ENCODE measurements at places on chromosomes 1 and 21.

DNA sequence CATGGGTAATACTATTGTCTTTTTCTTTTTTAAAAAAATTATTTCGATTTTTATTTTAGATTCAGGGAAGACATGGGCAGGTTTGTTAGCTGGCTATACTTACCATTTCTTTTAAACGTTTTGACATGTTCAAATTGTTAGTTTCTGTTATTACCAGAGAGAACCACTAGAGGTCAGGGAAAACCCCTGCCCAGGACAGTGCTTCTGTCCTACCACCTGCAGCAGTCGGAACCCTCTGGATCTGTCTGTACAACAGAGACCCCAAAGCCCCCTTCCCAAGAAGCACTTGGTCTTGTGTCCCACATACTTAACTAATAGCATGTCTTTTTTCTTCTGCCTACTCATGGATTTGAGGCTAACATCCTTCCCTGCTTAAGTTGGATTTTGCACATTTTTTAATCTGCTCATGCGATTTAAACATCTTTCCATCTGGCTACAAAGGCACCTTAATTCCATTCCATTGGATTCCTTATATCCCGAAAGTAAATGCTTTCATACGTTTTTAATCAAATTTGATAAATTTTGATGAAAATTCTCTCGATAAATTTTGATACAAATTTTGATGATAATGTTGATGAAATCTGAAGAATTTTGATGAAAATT is 10.0 kb upstream of the C1orf115 start:
- DNase-seq: no peak

DNA sequence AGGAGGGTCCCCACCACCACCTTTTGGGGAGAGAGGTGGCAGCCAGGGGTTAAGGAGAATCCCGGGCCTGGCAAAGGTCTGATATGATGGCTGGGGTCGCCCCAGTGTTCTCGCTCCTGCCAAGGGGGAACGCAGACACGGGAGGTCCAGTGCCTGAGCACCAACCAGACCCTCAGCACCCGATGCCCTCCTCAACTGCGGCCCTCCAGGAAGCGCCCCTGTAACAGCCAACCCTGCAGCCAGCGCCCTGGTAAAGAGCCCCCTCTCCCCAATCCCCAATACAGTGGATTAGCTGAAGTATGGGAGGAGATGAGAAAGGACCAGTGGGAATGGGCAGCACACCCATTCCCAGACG is 10.4 kb downstream of the ADAMTSL4 start:
- DNase-seq: no peak

- no peak for DNase-seq
Measured at GRCh38 chr1:28147264-28148094, 29.0 kb downstream of the PTAFR start.

- no peak for DNase-seq
Measured at GRCh38 chr21:19540287-19540686, 1136.7 kb upstream of the TMPRSS15 start.

GRCh38 chr1:118984722-118985639 is 3.2 kb downstream of the TBX15 start:
- DNase-seq: no peak

- DNase-seq: no peak
Measured at GRCh38 chr1:231355171-231355570, 17.1 kb downstream of the SPRTN start.

DNA sequence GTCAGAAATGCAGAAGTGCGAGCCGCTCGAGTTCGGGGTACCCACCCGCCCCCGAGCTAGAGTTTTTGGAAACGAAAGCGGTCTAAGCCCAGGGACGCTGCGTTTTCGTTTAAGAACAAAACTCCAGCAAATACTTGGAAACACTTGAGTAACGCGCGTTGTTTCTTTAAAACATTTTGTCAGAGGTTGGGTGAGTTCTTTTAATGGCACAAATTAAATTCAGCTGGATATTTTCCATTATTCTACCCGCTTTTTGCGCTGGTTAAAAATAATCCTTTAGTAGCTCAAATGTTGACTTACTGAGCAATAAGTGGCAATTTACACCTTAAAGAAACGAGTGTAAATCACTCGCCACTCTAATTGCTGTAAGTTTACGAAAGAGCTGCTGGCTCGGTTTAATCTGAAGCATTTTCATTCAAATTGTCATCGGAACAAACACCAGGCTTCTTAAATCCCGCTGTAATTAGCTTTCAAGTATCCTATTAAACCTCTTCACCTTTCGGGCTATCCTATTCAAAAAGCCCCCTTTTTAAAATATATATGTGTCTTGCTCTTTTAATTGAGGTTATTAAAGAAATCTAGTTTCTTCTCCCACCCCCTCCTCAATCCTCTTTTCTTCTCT is 1.5 kb downstream of the LHX8 start:
- DNase-seq: no peak

GRCh38 chr1:5720484-5720883 is 271.7 kb downstream of the NPHP4 start:
- DNase-seq: no peak

DNA sequence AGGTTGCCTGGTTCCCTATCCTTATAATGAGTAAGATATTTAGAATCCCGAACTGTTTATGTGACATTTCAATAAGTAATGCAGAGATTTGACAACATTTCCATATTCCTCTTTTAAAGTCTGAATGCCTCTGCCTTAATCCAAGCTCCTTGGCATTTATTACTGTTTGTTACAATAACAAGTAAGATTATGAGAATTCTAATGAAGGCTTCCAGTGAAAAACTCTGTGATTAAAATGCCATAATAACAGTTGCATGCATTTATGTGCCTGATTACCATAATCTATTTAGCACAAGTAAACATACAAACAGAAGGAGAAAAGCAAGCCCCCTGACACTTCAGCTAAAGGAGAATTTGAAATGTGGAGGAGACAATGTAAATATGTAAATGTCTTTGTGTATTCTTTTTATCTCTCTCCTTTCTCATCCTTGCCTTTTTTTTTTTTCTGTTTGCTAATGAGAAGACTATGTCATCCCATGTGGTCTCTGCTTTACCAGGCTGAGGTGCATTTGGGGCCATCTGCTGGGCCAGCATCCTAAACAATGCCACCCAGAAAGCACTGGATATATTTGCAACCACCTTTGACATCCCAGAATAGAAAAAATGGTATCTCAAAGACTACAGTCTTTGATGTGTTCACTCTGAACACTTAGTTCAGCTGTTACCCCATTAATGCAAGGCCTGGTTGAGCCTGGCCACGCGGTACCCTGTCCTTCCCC is 17.2 kb upstream of the OLIG2 start:
- no peak for DNase-seq

DNA sequence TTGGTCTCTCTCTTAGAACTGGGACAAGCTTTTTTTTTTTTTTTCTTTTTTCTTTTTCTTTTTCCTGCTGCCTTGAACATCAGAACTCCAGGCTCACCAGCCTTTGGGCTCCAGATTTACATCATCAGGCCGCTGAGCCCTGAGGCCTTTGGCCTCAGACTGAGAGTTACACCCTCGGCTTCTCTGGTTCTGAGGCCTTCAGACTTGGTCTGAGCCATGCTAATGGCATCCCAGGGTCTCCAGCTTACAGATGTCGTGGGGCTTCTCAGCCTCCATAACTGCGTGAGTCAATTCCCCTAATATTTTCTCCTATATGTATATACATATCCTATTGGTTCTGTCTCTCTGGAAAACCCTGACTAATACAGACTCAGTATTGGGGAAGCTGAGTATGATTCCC is 36.5 kb upstream of the RC3H1 start:
- no peak for DNase-seq

GRCh38 chr1:195241066-195241465 is 1367.2 kb downstream of the KCNT2 start:
- no peak for DNase-seq

GRCh38 chr1:170562646-170563338 is 30.8 kb downstream of the GORAB start:
- DNase-seq: no peak

DNA sequence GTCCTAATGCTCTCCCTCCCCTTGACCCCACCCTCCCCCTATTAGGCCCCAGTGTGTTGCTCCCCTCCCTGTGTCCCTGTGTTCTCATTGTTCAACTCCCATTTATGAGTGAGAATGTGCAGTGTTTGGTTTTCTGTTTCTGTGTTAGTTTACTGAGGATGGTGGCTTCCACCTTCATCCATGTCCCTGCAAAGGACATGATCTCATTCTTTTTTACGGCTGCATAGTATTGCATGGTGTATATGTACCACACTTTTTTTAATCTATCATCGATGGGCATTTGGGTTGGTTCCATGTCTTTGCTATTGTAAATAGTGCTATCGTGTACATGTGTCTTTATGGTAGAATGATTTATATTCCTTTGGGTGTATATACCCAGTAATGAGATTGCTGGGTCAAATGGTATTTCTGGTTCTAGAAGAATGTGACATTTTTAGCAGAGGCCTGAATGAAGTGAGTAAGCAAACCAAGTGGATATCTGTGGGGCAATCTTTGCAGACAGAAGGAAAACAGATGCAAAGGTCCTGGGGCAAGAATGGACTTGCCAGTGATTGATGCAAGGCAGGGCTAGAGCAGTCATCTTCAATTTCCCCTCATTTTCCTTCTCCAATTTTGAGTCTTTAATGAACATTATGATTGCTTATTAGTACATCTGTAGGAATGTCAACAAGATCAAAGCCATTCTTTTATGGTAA is 50.2 kb downstream of the UBE4B start:
- no peak for DNase-seq

- no peak for DNase-seq
Measured at GRCh38 chr1:197917805-197918651, 856 bp downstream of the LHX9 start.

GRCh38 chr1:19438516-19439195 is 46.7 kb downstream of the CAPZB start:
- DNase-seq: no peak

GRCh38 chr1:223183268-223183862 is 40.3 kb upstream of the TLR5 start:
- DNase-seq: no peak

GRCh38 chr21:45825219-45825618 is 156.4 kb upstream of the COL6A1 start:
- DNase-seq: no peak

- no peak for DNase-seq
Measured at GRCh38 chr1:209397371-209397770, 186.1 kb upstream of the CAMK1G start.

GRCh38 chr1:246324711-246325110 is 182.4 kb downstream of the SMYD3 start:
- DNase-seq: no peak

GRCh38 chr1:168466092-168466713 is 77.6 kb downstream of the XCL2 start:
- DNase-seq: no peak

GRCh38 chr1:109509176-109510134 is at the start of gene AMIGO1:
TSS of gene AMIGO1 (minus strand) at chr1:109509727. CDS start at chr1:109508912, 815 bp downstream.
- DNase-seq: peak; percentile 57

DNA sequence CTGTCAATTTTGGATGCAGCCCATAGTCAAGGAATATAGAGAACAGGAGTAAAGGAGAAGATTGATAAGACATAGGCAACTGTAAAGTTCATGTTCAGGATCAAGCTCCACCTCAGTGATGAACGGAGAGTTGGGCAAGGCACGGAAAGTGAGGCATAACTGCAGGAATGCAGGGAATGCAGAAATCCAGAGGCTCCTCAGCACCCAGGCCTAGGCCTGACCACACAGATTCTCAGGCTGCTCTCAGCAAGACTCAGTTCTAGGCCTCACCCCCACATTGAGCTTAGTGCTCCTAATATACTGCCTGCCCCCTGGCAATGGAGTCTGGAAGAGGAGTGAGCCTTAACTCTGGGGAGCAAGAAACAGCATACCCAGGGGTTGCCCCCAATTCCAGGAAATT is 36.3 kb upstream of the S1PR1 start:
- no peak for DNase-seq

DNA sequence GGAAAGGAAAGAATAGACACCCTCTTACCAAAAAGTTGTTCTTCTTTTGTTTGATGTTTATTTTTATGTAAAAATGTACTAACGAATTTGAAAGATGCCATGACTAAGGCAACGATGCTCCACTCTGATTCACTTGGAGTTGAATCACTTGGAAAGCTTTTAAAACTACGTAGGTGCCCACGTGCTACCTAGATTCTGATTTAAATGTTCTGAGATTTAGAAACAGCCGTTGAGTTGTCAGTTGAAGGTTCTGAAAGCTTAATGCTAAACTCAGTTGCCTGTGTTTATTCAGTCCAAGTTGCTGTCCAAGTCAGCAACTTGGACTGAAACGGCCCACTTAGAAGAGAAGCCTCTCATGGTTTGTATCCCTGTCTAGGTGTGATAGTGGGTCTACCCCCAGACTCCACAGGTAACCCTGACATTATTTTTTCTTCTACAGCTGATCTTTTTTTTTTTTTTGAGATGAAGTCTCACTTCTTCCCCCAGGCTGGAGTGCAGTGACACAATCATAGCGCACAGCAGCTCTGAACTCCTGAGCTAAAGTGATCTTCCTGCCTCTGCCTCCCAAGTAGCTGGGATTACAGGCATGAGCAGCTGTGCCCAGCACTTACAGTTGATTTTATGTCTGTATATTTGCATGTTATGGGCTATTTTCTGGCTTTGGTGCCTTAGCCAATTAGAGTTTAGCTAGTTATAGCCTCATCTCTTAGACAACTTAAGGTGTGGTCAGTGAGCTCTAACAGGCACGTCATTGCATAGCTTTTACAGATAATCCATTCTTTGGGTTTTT is 1.4 kb upstream of the VAMP4 start:
- no peak for DNase-seq

GRCh38 chr1:190212450-190212849 is 265.2 kb downstream of the BRINP3 start:
- DNase-seq: no peak

- no peak for DNase-seq
Measured at GRCh38 chr21:36193200-36193599, 36.6 kb downstream of the DOP1B start.

- no peak for DNase-seq
Measured at GRCh38 chr1:160646180-160646579, 664 bp downstream of the SLAMF1 start.

- no peak for DNase-seq
Measured at GRCh38 chr1:1942753-1943656, 23.9 kb upstream of the TMEM52 start.

- peak; percentile 40 for DNase-seq
Measured at GRCh38 chr1:160834945-160835565, 27.6 kb downstream of the CD244 start.

DNA sequence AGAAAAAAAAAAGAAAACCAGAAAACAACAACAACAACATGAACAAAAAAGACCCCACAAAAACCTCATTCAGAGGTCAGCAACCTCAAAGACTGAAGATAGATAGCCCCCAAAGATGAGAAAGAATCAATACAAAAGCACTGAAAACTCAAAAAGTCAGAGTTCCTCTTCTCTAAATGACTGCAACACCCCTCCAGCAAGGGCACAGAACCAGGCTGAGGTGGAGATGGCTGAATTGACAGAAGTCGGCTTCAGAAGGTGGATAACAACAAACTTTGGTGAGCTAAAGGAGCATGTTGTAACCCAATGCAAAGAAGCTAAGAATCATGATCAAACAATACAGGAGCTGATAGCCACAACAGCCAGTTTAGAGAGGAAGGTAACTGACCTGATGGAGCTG is 17.0 kb downstream of the RAB3GAP2 start:
- no peak for DNase-seq

GRCh38 chr1:104092698-104093097 is 343.0 kb downstream of the AMY1C start:
- no peak for DNase-seq

Data from T-helper 9 cell (primary cell).